D721Med (cell line): ENCODE measurements at places on chromosomes 6 and 20.

DNA sequence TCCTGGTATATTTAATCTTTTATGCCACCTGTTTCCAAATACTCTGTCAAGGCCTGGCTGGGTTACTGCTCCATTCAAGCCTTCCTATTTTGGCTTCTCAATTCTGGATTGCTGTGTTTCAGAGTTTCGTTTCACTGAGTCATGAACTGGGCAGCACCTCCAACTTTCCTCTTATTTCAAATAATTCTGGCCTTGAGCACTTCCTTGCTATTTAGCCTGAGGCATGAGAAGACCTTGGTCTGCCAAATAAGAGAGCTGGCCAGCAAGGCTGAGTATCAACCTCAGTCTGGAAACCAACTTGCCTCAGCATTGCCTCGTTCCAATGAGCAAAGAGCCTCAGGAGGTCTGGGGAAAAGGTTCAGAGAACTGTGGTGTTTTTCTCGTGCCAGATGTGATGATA is 66.6 kb downstream of the TNFAIP3 start:
- DNase-seq, result no peak

DNA sequence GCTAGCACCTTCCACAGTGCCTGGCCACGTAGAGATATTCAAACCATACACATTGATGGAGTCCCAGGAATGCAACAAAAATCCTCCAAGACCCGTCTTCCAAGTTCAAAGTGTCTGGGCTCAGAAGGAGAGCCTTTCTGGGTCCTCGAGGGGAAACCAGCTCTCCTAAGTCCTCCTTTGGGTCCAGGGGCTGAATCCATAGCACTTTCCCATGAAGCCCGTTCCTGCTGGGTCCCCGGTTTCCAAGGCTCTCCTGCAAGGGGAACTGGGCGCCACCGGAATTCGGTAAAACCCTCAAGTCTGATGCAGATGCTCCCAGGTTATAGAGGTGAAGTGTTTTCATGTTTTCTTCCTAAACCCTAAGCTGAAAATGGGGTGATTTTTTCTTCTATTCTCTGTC is 101.2 kb upstream of the SNX9 start:
- DNase-seq, result no peak

GRCh38 chr6:38400764-38401163 is 239.0 kb downstream of the BTBD9 start:
- no peak for DNase-seq

DNA sequence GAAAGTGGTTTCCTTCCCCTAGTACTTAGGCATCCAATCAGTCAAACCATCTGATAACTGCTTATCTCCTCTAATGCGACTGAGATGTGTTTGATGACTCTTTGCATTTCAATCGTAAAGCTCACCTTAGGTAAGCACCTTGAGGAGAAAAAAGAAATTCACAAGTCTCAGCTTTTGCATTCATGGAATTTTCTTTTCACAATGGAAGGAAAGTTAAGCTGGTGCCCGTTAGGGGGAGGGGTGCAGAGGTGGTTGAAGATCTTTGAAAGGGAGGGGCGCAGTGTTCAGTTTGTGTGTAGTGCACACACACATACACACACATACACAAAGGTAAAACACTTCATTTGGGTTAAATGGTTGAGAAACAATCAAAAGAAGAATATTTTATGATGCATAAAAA is 87.1 kb upstream of the SALL4 start:
- no peak for DNase-seq

- DNase-seq, result no peak
These were observed at the start of gene STXBP5 for GRCh38 chr6:147204060-147204785. STXBP5 (plus strand) TSS chr6:147204417; CDS start chr6:147204533, 116 bp downstream.

DNA sequence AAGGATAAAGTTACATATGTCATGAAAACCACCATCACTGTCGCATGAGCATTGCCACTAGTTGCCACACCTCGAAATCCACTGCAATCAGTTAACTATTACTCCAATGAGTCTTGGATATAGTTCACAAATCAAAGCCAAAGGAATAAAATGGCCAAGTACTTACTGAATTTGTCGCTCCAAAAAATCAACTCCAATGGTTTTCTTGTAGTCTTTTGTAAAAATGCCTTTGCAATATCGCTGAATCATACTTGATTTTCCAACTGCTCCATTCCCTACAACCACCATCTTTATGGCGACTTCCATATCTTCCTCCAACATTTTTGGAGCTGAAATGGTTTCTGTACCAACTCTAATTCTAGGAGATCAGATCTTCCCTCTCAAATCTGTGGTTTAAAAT is 12.0 kb downstream of the RAB23 start:
- DNase-seq, result no peak

DNA sequence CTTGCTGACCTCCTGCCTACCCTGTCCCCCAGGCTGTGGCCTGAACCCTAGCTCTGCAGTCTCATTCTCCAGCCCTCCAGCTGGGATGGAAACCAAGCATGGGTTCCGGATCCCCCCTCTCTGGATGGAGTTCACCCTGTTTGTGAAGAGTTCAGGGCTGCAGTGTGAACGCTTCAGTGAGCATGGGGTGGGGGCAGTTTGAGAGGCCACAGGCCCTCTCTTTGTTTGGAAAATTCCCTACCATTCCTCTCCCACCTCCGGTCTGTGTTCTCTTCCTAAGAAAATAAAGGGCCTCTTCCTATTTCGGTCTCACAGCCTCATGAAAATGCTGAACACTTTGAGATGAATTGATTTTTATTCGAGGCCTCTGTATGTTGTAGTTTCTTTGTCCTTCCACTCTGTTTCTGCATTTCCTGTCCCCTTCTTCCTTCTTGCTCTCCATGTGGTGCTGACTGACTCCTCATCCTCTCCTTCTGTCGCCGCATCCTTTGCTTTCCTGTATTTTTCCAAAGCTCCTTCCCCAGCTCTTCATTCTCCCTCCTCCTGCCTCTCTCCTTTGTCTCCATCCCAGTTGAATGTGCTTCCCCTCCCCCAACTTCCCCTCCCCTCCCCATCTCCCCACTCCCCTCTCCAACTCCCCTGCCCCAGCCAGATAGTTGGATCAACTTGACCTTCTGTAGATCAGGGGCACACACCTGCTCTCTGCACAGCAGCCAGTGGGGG is 2.4 kb upstream of the KCNK5 start:
- no peak for DNase-seq

GRCh38 chr6:107106165-107106564 is 9.2 kb downstream of the BEND3 start:
- DNase-seq, result no peak

DNA sequence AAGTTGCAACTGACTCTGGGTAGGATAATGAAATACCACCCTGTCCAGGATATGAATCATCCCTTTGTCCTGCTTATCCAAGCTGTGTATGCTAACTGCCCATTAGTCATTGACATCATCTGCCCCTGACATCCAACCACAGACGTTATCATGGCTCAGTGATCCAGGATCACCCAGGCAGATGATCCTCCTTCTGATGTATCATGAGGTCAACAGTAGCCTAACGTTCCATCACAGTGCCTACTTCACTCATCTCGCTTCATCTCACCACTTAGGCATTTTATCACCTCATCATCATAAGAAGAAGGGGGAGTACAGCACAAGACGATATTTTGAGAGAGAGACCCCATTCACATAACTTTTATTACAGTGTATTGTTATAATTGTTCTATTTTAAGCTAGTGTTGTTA is 13.4 kb upstream of the BTN3A2 start:
- no peak for DNase-seq

DNA sequence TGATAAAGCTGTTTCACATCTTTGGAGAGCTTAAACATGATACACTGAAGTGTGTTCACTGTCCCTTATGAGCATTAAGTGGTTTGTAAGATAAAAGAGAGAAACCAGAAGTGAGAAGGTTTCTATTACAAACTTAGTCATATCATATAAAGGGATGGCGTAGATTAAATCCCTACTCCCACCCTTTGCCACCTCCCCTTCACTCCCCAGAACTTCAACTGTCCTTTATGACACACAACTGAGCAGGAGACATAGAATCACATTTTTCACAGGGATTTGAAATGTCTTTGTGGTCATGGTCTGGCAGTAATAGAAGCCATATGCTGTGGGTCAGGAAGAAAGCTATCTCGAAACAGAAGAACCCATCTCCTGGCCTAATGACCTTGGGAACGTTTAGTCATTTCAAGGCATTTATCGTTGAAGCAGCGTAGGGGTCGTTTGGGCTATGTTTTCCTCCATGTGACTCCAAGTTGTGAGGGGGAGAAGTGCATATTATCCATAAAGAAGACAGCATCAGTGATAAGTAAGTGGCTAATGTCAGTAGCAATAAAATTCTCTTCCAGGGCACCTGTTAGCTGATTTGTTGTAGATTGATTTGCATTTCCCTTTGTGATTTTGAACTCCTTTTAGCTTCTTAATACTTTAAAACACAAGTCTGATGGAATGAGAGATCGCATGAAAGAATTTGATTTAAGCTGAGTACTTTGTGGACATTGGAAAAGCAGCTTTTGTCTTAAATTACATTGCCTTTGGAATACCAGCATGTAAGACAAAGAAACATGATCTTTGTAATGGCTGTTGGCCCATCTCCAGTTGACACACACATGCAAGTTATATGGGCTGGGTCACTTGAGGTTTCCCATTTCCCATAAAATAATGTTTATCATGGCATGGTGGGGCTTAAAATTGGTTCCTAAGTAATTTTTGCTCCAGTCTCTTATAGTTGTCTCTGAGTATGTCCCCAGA is 501.5 kb upstream of the FLRT3 start:
- DNase-seq, result no peak

DNA sequence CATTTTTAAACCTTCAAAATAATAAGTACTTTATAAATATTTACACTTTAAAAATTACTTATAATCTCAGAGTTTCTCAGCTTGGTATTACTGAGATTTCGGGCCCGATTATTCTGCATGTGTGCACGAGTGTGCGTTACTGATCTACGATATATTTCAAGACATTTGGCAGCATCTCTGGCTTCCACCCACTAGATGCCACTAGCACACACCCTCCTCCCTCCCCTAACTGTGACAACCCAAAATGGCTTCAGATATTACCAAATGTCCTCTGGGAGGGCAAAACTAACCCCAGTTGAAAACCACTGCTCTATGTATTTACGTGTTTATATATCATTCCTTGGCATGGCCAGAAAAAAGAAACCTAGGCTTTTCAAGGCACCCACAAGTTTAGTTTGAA is 95.9 kb downstream of the FYN start:
- DNase-seq, result no peak
